ENCODE measurements at places on chromosomes 11 and 22. TPM values are rescaled to one million over a fixed set of nuclear protein-coding genes. Genes with fewer than 3 reads are reported as not detected.

DNA sequence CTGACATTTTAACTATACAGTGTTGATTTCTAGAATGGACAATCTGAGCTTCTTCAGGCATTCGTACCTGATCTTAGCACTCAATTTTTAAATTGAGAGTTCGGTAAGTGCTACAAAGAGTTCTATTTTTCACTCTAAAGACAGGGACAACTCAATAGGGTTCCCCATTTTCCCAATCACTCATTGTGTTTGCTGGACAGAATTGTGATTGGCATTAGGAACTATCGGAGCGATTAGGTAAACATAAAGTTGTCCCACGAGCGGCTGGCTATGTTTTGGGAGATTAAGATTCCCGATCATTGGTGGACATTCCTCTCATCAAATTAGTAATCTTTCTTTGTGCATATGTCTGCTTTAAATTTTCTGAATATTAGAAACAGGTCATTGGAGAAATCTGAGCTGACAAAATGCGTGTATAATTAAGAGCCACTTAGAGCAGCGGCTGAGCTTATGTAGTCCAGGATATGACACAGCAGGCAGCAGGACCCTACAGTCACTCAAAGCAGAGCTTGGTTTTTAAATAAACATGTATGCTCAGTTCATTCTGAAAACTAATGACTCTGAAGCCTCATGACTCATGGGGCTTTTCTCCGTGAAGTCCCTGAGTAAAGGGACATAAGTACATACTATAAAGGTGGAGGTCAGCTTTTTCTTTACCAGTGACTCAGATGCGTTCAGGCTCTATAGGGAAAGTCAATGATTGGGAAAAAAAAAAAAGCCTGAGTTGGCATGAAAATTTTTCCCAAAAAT is 109.4 kb downstream of the GRIA4 start:
- H3K27ac ChIP-seq = no peak overlapping the region
- DNase-seq = no peak
- H3K36me3 ChIP-seq = no peaks in the 10 kb centered on the region
- H3K4me3 ChIP-seq = no peak overlapping the region
- no peaks in the 10 kb centered on the region for H3K27me3 ChIP-seq

- no peaks in the 10 kb centered on the region for H3K27me3 ChIP-seq
Observed at GRCh38 chr11:870418-870817, 27.8 kb downstream of the TSPAN4 start.

- H3K27me3 ChIP-seq = no peaks in the 10 kb centered on the region
- H3K27ac ChIP-seq = peak overlapping the region; percentile 58
- DNase-seq = no peak
- H3K4me3 ChIP-seq = no peak overlapping the region
- H3K36me3 ChIP-seq = peaks cover 81% of the 10 kb centered on the region
- H3K4me1 ChIP-seq = peaks cover 86% of the 10 kb centered on the region
Observed at GRCh38 chr22:30348809-30349208, 7.9 kb downstream of the SF3A1 start.

The MPPED2 gene
- not detected for total RNA-seq

GRCh38 chr22:31566484-31566883 is 70.1 kb downstream of the SFI1 start:
- H3K27ac ChIP-seq = no peak overlapping the region
- DNase-seq = no peak
- peaks cover 40% of the 10 kb centered on the region for H3K36me3 ChIP-seq
- no peak overlapping the region for H3K4me3 ChIP-seq
- peaks cover 3% of the 10 kb centered on the region for H3K4me1 ChIP-seq
